ENCODE measurements at places on chromosomes 1 and 21. TPM values are rescaled to one million over a fixed set of nuclear protein-coding genes. Genes with fewer than 3 reads are reported as not detected.

The LMX1A gene
- total RNA-seq, result 0.12 TPM

The SGIP1 gene
- total RNA-seq, result 11.7 TPM

The MYOCOS gene
- total RNA-seq, result 0.53 TPM

The LRRC39 gene
- 30.3 TPM for total RNA-seq

The KCNK2 gene
- 1.9 TPM for total RNA-seq

The ZYG11A gene
- 0.12 TPM for total RNA-seq

The DMRTA2 gene
- total RNA-seq, result not detected

The TRIM45 gene
- total RNA-seq, result 13.5 TPM

The APCS gene
- not detected for total RNA-seq

The SPRR4 gene
- total RNA-seq, result not detected

The NR1I3 gene
- total RNA-seq, result 0.23 TPM

The OR2T2 gene
- 0.06 TPM for total RNA-seq

The CRYZL1 gene
- 41.6 TPM for total RNA-seq

The ELAPOR1 gene
- total RNA-seq, result 2.1 TPM

The OXCT2 gene
- 1.3 TPM for total RNA-seq

The THEM5 gene
- 0.41 TPM for total RNA-seq

The RUNX3 gene
- total RNA-seq, result 0.47 TPM

The RAB3B gene
- 3.7 TPM for total RNA-seq

The CASZ1 gene
- total RNA-seq, result 33.7 TPM

The KRTAP13-2 gene
- total RNA-seq, result not detected

The NUCKS1 gene
- total RNA-seq, result 158 TPM

The TFF2 gene
- total RNA-seq, result not detected

Data from metanephros (tissue), 2 donors.